KG1 (cell line): ENCODE measurements at places on chromosomes 2 and 18.
A peak's percentile ranks its signal among the peaks of the same experiment; 100 is the strongest.

GRCh38 chr18:48806551-48807261 is 144.1 kb downstream of the SMAD7 start:
- DNase-seq = no peak

DNA sequence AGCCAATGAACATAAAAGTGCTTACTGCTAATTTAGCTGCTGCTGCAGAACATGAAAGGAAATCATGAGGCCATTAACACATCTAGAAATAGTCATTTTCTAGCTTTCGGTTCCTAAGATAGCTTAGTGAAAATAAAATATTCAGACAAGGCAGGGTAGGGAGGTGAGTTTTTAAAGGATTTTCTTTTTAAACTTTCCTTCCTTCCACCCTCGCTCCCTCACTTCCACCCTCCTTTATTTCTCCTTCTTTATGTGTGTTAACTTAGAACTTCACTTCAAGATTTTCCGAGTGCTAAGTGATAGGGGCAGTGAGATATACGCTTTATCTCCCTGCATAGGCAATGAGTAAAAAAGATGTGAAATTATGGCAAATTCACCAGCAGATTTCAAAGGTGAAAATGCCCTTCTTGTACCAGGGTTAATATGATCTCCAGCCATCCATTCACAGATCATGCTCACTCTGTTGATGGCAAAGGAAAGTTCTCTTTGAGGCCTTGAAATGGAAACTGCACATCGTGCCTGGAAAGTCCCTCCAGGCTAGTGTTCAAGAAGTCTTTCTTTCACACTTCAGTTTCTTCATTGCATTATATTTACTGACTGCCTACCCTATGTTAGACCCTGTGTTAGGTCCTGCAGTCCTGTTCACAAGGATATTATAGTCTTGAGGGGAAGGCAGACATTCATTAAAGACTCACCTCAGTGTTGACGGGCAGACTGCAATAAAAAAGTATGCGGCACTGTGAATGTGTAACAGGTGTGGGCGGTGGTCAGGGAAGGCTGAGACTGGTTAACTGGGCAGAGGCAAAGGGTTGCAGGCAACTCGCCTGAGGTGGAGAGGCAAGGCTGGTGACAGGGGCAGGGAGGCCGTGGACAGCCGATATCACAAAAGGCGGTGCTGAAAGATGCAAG is 200.8 kb downstream of the PLCL1 start:
- no peak for DNase-seq

GRCh38 chr2:60148716-60149115 is 404.7 kb downstream of the BCL11A start:
- peak; percentile 28 for DNase-seq

GRCh38 chr2:136248907-136249306 is 131.0 kb upstream of the CXCR4 start:
- no peak for DNase-seq

- no peak for DNase-seq
Measured at GRCh38 chr18:47163241-47163640, 12.9 kb downstream of the IER3IP1 start.

GRCh38 chr2:2810504-2810903 is 479.4 kb upstream of the MYT1L start:
- no peak for DNase-seq

GRCh38 chr2:8168022-8168717 is 513.7 kb upstream of the ID2 start:
- DNase-seq = no peak

GRCh38 chr2:196233805-196234475 is 62.6 kb upstream of the STK17B start:
- peak; percentile 25 for DNase-seq

GRCh38 chr18:59833785-59834184 is 66.0 kb upstream of the PMAIP1 start:
- no peak for DNase-seq

DNA sequence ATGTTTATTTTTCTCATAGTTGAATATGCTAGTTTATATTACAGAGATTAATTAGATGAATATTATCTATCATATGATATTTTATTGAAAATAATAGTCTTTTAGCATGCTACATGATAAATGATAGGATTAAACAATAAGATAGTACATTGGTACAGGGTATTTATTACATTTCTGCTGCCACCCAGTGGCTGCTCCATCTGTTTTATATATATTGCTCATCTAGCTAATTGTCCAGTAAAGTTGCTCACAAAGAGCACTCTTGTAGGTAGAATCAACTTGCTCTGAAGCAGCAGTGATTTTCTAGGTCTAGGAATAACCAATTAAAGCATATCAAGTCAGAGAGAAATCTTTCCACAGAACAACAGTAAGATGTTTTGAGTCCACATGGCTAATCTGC is 183.3 kb downstream of the ASXL3 start:
- no peak for DNase-seq

DNA sequence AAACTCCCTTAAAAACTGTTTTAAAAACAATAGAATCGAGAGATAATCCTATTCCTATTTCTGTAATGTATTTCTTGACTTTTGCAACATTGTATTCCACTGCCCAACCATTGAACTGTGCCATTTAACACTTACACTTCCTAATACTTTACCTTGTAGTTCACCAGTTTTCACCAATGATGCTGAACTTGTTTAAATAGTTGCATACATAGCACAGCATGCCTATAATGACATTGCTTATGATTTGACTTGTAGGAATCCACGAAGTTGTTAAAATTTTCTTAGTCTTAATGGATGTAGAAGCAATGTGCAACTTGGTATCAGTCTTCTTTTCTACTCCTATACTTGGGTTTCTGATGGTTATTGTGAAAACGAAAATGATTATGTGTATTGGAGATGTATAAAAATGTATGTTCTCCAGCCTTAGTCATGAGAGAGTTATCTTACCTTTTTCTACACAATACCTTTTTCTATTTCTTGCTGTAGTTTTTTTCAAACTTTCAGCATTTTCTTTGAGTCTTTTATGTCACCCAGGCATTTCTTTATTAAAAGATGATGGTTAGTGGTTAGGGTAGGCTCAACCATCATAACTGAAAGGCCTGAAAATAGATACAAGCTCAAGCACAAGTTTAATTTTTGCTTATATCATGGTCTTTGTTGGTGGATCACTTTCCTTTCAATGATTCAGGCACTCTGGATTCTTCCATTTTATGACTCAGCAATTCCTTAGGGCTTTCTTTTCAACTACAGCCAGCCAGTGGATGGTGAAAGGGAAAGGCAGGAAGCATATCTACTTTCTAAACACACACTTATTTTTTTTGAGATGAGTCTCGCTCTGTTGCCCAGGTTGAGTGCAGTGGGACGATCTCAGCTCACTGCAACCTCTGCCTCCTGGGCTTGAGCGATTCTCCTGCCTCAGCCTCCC is 9.4 kb downstream of the GPD2 start:
- DNase-seq = no peak

DNA sequence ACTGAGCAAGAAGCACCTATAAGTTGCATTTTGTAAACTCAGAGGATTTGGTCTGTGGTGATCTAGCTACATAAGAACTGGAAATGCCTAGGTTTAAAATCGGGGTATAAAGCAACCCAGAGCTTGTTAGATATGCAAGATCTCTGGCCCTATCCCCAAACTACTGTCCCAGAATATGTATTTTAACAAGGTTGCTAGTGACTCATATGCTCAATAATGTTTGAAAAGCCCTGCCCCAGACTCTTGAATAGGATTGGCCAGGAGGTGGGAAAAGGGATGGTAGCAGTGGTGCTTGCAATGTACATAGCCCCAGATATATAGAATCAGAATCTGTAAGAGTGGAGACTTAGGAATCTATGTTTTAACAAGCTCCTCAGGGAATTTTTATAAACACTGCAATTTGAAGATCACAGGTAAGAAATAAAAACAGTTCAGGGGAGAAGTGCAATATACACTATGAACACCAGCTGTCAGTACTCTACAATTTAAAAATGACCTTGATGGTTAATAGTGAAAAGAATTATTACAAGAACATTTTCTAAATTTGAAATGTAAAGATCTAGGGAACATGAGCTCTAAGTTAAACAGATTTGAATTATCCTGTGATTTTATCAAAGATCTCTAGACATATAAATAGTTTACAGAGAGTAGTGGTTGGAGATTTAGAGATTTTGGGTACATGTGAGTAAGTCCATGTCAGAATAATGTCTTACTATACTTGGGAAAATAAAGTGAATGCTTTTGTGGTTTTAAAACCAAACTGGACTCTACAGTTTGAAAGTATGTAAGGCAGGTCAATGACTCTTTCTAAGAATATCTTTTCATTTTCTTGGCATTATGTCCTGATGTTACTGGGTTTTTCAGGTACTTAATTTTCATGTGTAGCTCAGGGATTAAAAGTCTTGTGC is 7.7 kb upstream of the MMADHC start:
- no peak for DNase-seq

DNA sequence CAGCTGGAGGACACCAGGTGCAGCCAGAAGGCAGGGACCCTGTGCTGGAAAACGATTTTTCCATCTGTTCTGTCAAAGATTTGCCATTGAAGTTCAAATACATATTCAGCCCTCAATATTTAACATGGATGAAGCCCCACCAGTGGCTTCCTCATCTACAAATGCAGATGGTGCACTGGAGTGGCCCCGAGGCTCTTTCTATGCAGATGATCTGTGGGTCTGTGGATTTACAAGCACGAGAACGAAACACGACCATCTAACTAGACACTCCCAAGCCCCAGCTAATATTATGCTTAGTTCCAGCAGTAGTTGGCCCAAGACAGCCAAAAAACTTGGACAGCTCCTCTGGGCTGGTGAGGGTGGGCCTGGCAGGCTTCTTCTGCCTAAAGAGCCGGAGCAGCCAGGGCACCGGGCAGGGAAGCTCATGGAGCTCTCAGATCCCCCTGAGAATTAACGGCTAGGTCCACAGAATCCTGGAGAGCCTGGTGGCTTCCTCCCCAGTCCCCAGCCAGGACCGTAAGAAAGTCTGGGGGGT is 9.2 kb upstream of the IL1R2 start:
- no peak for DNase-seq

DNA sequence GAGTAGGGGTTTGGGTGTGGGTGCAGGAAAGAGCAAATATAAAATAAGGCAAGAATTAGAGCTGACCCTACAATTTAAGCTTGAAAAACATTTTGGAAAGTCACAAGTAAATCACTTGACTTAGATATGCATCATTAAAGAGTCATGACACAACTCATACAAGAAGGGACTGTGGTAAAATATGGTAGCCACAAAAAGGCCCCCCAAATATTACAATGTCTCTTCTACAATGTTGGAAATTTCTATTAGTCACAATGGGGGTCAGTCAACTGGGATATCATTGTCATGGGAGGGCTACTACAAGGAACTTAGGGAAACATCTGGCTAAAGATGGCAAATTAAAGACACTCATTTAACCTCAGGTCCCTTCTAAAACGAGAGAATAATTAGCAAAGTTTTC is 15.7 kb upstream of the SERPINB2 start:
- DNase-seq = no peak
